Foreskin keratinocyte (primary cell): ENCODE measurements at places on chromosomes 6 and 20.
A peak's percentile ranks its signal among the peaks of the same experiment; 100 is the strongest.

GRCh38 chr20:19975436-19975799 lies 41.7 kb upstream of the NAA20 start:
- no peak for DNase-seq

GRCh38 chr6:108904741-108905140 lies 56.5 kb downstream of the ARMC2 start:
- DNase-seq: no peak

- DNase-seq: no peak
These were observed 1.1 kb upstream of the PHF10 start for GRCh38 chr6:169725125-169726048.

DNA sequence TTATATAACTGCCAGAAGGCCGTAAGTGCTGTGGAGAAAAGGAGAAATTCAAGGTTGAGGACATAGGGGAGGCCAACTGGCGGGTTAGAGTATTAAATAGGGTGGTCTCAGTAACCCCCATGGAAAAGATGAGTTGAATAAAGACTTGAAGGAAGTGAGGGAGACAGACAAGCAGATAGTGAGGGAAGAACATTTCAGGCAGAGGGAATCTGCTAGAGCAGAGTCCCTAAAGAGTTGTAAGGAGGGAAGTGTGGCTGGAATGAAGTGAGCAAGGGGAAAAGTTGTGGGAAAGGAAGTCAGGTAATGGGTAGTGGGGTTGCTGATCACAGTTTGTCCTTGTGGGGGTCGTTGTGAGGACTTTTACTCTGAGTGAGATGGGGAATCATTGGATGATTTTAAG lies 1.4 kb downstream of the KIFC1 start:
- no peak for DNase-seq

DNA sequence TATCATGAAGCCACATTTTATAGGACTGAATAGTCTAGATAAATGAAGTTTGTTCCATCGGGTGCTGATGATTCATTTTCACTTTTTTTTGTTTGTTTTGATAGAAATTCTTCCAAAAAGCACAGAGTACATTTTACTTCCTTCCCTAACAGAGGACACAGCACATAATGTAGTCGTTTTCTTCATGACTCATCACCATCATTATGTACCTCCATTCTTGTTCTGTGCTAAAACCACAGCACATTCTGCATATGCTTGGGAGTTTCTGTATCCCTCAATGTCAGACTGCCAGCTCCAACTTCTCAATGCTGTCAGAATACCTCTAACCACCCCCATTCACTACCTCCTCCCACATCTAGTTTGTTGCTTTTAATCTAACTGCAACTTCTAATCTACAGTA lies 1004.9 kb upstream of the ADGRB3 start:
- no peak for DNase-seq

GRCh38 chr6:22880686-22881433 lies 311.5 kb downstream of the HDGFL1 start:
- DNase-seq: peak; percentile 97

DNA sequence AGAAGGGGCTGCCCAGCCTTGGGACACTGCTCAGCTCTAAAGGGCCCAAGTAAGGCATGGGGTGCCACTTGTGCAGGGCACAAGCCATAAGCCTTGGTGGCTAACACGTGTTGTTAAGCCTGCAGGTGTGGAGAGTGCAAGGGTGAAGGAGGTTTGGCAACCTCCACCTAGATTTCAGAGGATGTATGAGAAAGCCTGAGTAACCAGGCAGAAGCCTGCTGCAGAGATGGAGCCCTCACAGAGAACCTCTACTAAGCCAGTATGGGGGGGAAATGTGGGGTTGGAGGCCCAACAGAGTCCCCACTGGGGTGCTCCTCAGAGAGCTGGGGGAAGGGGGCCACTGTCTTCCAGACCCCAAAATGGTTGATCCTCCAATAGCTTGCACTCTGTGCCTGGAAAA lies 32.6 kb downstream of the SERINC1 start:
- no peak for DNase-seq

GRCh38 chr20:54129350-54129749 lies 44.4 kb downstream of the CYP24A1 start:
- DNase-seq: no peak

GRCh38 chr6:111837641-111838500 lies 35.4 kb downstream of the FYN start:
- DNase-seq: no peak

DNA sequence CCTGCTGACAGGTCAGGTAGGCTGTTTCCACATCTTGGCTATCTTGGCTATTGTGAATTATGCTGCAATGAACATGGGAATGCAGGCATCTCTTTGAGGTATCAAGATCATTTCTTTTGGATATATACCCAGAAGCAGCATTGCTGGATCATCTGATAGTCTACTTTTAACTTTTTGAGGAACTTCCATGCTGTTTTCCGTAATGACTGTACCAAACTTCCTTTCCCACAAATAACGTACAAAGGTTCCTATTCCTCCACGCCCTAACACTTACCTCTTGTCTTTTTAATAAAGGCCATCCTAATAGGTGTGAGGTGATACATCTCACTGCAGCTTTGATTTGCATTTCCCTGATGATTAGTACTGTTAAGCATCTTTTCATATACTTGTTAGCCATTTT lies 338.7 kb upstream of the RUNX2 start:
- no peak for DNase-seq

- no peak for DNase-seq
These were observed 374.1 kb downstream of the BCKDHB start for GRCh38 chr6:80480421-80481157.

DNA sequence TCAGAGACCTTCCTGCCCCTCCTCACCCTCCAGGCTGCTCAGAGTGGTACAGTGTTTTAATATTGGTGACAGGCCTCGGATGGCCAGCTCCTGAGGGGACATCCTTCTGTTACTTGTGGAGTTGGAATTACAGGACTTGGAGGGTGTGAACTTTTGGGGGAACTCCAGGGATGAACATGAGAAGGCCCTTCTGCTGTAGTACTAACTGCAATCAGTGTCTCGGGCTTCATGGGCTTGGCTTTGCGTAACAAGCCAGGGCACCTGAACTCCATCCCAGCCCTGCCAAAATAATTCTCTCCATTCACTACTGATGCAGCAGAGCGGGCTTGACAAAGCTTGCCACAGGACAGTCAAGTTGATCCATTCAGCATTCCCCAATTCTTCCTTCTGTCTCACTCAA lies 28.6 kb downstream of the SLC22A23 start:
- no peak for DNase-seq

GRCh38 chr20:53621482-53622246 lies 28.0 kb upstream of the ZNF217 start:
- DNase-seq: peak; percentile 98
